ENCODE measurements at places on chromosomes 2 and 18. TPM values are rescaled to one million over a fixed set of nuclear protein-coding genes. Genes with fewer than 3 reads are reported as not detected.

DNER gene
- total RNA-seq, result 9.3 TPM

UGT1A5 gene
- not detected for total RNA-seq

CYRIA gene
- 25.7 TPM for total RNA-seq

- no peak for DNase-seq
Observed at GRCh38 chr18:59986139-59986538, 86.3 kb downstream of the PMAIP1 start.

- DNase-seq, result no peak
Observed at GRCh38 chr18:13563390-13563805, 163.0 kb downstream of the FAM210A start.

GRCh38 chr2:5562426-5562825, 129.8 kb upstream of the SOX11 start:
- no peak for DNase-seq

DNA sequence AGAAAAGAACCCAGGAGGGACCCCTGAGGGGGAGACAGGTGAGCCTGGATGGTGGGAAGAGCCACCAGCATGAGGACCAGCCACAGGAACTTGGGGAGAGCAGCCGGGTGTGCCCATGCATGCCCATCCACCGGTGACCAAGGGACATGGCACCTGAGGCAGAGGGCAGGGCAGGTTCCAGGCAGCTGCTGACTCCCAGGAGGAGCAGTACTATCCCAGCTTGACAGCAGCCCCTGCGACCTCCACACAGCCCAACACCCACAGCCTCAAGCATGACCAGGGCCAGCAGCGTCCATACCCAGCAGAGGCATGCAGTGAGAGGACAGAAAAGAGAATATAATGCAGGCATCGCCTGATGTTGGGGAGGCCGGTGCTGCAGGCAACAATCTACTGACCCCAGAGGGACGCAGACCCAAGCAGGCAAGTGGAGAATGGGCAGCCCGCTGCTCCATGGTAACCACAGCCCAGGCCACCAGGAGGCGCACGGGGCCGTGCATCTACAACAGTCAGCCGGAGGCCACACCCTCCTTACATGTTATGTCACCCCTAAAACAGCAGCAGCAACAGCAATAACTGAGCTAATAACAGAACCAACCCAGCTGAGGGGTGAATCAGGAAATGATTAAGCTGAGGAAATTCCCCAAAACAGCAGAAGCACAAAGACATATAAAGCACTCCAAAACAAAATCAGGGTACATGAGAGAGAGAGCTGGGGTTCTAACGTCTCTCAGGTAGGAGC, 44.1 kb downstream of the ANKMY1 start:
- peak; percentile 84 for DNase-seq
